Mucosa of descending colon (tissue), 3 donors: ENCODE measurements at places on chromosomes 11 and 22.

- DNase-seq = no peak
These were observed 526.3 kb upstream of the RAG2 start for GRCh38 chr11:37124384-37124783.

- DNase-seq = no peak
These were observed 69.8 kb downstream of the GRIK4 start for GRCh38 chr11:120581313-120581712.

DNA sequence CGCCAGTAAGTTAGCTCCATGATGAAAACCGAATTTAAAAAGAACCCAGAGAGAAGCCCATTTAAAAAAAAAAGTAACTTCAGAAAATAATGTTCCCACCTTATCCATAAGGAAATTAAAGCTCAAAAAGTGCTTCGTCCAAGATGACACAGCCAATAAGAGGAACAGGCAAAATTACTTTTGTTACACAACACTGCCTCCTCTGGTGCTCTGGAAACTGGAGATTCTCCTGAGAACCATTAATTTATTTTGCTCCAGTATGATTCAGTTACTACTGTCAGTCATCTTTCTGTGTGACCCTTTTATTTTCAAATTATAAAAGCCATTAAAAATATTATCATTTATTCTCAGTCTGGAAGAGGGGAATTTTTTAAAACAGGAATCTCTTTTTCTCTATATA lies 2.0 kb downstream of the IFT27 start:
- DNase-seq = no peak

DNA sequence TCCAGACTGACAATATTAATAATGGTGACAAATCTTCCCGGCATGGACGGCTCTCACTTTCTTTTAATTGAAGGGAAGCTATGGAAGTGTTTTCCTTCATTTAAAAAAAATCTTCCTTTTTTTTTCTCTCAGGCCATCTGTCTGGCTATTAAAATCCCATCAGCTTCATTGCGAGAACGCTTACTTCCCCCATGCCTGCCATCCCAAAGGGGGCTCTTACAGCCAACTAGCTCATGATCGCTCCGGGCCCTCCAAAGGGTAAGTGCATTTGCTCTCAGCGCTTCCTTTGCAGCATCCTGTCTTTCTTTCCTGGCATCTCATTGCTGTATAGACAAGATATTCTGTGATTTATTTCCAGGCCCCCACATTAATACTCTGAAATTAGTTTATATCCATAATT lies 20.7 kb downstream of the CACNG2 start:
- no peak for DNase-seq

GRCh38 chr11:121514432-121515334 lies 61.9 kb upstream of the SORL1-AS1 start:
- DNase-seq = no peak

- DNase-seq = no peak
These were observed 2.9 kb upstream of the OR51V1 start for GRCh38 chr11:5203366-5203765.

DNA sequence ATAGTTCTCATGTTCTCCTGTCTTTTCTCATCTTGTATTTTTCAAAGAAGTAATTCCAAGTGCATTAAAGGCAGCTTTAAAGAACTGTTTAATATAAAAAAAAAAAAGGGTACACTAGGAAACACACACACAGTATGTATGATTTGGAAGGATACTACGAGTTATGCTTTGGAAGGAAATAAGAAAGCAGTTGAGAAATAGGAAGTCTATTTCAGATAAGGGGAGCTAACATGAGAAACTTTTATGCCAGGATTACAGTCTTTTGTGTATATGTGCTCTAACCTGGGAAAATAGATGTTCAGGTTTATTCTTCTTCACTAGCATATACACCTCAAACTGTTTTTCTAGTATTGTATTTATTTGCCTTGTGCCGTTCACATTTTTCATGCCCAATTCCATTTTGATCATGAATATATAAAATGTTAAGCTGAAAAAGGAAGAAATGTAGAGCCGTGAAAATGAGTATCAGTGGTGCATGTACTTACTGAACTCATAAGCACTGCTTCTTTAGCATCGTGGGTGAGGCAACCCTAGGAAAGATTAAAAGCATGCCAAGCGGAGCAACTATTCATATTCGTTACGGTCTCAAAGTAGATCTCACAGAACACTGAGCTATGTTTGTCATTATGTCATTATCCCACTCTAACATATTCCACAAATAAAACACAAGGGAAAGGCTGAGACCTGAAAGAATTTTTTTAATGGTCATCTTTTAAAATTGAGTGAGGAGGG lies 59.6 kb downstream of the GUCY1A2 start:
- DNase-seq = no peak

DNA sequence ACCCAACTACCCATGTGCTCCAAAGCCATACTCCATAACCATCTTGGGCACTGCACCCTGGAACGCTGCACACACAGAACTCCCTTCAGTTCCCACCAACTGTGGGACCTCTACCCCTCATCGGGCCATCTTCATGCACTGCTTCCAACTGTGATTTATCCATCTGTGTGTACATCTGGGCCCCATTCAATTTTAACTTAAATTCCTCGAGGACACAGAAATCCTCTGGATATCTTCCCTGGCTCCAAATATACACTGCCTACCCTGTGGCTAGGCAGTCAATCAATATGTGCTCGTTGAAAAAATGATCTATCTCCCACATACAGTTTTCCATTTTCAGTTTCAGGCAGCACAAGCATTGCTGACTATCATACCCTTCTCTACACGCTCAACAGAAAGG lies 4.9 kb downstream of the FEZ1 start:
- DNase-seq = no peak
